ENCODE measurements at places on chromosomes 5 and 9.

DNA sequence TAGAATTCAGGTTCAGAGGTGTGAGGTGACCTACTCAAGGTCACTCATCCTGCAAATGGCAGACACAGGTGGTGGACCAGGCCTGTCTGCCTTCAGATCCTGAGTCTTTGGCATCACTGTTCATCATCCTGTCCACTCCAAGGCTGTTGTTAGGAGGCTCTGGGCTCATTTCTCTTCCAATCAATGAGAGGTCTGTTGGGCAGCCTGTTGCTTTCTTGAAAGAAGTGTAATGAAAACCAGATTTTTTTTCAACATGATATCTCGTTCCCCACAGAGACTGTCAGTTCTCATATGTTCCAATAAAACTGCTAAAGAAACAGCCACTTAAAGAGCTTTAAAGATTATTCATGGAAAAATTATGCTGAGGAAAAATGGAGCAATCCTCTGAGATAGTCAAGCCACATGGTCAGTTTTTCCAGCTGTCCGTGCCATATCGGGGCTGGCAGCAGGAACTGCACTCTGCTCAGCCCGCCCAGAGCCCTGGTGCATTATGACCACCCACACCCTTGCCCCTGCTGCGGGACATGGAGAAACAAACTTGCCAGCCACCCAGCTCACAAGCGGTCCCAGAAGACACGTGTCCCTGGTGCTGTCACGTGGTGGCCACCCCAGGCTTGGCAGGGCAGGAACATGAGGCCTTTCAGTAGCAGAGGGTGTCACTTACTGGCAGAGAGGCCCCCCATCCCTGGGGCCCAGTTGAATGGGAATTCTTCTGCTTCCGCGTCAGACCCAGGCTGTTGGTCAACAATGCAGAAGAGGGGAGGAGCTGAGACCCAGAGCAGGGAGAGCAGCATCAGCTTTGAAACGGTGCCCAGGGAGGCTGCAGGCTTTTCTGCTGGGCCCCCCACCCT is 63.7 kb upstream of the ANGPTL2 start:
- DNase-seq: no peak

DNA sequence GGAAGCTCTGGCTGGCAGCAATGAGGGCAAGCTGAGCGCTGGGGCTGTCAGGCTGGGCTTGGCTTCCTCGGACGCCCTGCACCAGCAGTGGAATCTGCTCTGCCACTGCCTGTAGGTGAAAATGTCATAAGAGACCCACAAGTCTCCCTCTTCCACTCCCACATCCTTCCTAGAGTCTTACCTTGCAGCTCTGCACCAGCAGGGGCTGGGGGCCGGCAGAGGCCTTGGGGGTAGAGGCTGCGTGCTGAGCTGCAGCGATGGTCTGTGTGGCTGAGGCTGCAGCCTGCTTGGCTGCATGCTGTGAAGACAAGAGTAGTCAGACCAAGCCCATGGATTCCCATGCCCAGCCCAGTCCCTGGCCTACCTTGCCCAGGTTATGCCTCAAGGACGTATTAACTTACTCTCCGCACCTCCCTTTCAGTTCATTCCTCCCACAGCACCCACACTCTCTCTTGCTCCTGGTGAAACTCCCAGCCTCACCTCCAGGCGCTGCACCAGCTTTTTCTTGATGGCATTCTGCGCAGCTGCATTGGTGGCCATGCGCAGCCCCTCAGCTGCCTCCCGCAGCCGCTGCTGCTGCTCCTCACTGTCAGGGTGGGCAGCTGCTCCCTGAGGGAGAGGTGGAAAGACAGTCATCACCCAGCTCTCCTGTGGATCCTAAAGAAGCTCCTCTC is 17.3 kb downstream of the TLN1 start:
- no peak for DNase-seq

DNA sequence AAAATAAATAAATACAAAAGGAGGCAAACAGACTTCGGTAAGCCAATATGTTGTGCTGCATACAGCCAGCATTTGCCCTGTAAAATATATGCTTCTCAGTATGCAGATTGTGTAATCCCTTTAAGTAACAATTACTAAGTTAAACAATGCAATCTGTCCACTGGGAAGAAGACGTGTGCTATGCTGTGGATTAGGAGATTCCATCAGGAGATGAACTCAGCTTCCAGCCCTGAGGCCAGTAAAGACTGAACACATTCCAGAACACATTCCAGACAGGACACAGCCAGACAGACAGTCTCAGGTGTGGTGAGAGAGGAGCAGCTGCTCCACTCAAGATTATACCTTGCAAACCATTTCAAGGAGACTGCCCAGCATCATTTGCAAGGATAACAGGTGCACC is 97.8 kb downstream of the MPDZ start:
- DNase-seq: no peak

DNA sequence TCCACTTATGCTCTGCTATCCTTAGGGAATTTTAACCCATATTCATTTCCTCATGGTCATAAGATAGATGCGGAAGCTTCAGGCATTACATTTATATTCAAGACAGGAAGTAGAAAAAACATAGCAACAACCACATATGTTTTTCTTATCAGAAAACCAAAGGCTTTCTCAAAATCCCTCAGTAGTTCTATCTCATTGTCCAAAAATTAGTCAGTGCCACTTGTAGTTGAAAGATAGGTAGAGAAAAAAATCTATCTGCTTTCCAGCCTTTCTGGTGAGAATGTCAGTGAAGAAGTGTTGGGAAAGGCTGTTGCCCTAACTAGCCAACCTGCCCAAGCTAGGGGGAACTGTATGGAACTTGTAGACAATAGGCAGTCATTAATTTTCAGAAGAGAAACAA is 23.5 kb upstream of the MOCS2 start:
- no peak for DNase-seq

DNA sequence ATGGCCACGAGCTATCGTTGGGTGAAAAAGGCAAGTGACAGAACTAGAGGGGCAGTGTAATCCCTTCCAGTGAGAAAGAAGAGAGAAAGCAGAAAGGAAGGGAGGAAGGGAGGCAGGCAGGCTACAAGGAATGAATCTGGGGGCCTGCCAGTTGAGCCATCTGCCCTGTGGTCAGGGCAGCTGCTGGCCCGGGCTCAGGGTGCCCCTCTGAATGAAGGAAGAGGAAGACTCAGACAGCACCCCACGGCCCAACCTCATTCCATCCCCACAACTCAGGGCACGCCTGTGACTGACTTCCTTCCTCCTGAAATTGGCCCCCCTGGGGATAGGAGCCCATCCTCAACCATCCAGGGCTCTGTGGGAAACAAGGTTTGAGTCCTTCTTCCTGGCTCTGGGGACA is 20.3 kb upstream of the FLT4 start:
- no peak for DNase-seq
